Bone marrow (tissue), 2 donors: ENCODE measurements at places on chromosomes 1 and 21.

GRCh38 chr1:203871114-203871880 is 9.9 kb downstream of the SNRPE start:
- no peak for DNase-seq

DNA sequence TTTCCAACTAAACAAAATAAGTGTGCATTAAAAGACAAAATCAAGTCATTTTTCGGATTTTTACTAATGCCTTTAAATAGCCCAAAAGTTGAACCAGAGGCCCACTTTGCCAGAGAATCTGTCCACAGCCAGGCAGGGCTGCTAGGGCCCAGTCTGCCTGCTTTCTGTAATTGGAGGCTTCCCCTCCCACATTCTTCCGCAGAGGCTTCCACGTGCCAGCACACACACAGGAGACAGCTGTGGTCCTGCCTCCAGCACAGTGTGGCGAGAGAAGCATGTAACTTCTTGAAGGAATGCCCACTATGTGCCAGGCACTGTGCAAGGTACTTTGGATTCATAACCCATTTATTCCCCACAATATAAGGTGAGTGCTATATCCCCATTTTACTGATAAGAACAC is 11.3 kb upstream of the PDZK1IP1 start:
- no peak for DNase-seq

DNA sequence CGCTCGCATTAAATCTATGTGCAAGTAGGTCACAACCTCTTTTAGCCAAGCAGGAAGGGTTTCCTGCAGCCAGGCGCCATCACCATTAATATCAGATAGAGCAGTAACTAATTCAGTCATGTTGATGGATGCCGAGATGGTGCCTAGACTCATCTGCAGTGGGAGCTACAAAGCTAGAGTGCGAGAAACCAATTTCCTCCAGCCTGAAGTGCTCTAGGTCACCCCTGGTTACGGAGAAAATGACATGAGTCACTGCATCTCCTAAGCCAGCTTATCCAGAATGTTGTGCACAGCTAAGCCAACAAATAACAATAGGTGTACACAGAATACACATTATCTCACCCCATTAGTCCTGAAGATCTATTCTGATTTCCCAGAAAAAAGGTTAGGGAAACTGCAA is 36.0 kb downstream of the OVAAL start:
- DNase-seq = no peak

DNA sequence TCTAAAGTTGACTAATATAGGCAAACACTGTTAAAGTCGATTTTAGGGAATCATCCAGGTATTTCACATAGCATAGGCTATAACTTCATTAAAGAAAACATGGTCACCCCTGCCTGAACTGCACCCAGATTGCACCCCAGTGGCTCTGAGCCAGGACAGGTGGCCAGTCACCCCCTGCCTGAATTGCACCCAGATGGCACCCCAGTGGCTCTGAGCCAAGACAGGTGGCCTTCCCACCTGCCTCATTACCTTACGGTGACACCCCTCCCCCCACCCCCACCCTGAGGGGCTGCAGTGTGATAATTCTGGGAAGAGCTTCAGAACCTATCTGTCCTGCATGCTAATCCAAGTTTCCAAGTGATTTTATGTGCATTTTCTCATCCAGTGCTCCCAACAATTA is 78.9 kb downstream of the DSCAM start:
- DNase-seq = no peak

DNA sequence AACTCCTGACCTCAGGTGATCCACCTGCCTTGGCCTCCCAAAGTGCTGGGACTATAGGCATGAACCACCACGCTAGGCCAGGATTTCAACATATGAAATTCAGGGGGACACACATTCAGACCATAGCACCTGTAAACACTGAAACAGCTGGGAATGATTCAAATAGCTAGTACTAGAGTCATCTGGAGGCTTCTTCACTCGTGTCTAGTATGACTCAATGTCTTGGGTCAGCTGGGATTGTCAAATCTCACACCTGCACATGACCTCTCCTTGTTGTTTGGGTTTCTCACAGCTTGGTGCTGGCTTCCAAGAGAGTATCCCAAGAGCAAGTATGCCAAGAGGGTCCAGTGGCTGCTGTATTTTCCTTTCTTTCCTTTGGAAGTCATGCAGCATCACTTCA is 75.1 kb downstream of the PGM1 start:
- no peak for DNase-seq

- DNase-seq = no peak
Observed at GRCh38 chr1:109502364-109502851, 7.1 kb downstream of the AMIGO1 start.

- DNase-seq = no peak
Observed at GRCh38 chr1:79694241-79694640, 687.7 kb upstream of the ADGRL4 start.
